ENCODE measurements at places on chromosomes 11 and 22.

GRCh38 chr11:810040-810567, 337 bp downstream of the RPLP2 start:
- no peak for DNase-seq

- no peak for DNase-seq
Measured at GRCh38 chr11:33452836-33453624, 195.8 kb downstream of the HIPK3 start.

GRCh38 chr11:125081098-125081798, 18.1 kb downstream of the SLC37A2 start:
- DNase-seq, result no peak

- no peak for DNase-seq
Measured at GRCh38 chr22:28505416-28506149, 174.1 kb downstream of the TTC28 start.

GRCh38 chr11:74773476-74773875, 24.8 kb downstream of the RNF169 start:
- no peak for DNase-seq

GRCh38 chr11:132691848-132692550, 840.3 kb downstream of the OPCML start:
- DNase-seq, result no peak

DNA sequence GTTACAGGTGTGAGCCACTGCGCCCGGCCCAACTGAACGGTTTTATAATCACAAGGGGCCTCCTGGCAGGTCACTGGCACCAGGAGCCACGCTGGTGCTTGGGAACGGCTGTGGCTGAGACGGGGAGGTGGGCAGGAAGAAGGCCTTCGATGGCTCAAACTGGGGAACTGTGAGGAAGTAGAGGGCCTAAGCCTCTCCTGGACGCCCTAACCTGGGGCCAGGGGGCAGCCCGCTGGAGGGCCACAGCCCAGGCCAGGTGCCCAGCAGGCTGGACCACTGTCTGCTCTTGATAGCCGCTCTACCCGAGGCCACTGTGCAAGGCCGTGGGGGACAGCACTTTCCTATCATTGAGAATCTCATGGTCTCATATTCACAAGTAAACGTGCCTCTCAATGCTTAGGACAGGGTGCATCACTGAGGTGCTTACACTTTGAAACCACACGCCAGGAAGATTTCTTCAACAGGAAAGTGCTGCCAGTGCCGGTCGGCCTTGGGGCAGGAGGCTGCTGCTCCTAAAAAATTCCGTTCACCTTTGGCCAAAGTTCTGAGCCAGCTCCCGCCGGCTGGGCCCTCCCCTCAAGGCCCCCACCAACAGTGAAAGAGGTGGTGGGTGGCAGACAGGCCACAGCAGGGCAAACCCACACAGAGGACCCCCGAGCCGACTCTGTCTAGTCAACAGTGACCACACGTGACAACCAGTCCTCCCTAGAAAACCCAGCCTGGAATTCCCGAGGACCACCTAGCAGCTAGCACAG, 7.2 kb downstream of the GATD1 start:
- no peak for DNase-seq

DNA sequence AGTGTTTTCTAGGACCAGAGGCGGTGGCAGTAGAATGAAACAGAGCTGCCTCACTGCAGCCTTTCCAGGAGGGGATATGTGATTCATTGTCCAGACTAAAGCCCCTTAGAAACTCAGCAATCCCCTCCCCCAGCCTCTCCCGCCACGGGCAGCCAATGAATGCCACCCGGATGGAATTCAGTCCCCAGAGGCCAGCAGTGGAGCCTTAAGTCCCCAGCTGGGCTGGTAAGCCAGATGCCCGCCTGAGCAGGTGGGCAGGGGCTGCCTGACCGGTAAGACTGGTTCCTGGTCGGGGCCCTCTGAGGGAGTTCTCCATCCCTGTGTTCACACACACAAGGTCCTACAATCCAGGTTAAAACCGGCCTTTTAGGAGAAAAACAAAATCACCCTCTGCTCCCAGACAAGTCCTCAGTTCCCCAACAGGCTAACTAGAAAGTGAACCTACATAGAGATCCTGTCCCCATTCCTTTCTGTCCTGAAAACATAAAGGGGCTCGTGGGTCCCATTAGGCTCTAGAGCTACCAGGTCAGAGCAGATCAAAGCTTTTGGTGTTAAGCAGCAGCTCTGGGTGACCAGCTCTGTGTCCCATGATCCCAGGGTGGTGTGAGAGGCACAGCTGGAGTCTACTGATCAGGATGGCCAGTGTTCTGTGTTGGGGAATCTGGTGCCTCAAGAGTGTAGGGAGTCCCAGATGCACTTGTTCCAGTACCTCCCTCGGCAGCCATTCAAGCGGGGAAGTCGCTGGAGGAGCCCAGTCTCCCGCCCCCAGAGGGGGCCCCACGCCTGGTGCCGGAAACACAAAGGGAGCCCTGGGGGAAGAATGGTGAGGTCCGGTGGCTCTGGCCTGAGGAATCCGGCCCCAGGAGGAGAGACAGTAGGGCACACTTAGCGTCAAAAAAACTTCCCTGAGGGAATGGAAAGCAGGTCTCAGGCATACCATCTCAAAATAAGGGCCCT, 2.6 kb downstream of the PATZ1 start:
- no peak for DNase-seq

DNA sequence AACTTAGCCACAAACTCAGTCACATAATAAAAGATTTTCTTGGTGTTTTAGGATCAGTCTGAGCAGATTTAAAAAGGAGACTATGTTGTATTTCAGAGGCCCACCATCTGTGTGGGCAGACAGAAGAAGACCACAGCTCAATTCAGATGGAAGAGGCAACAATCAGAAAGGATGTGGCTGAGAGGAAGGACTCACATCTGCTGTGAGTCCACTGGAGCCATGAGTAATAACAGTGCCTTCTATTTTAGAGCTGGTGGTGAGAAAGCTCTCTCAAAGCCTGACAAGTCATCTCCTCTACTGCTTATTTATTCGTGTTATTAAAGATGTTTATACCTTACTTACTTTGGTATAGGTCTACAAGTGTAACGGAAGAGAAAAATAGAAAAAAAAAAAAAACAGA, 357.2 kb downstream of the OPCML start:
- DNase-seq, result no peak

- no peak for DNase-seq
Measured at GRCh38 chr22:46090036-46090591, 60.2 kb upstream of the PPARA start.

- DNase-seq, result no peak
Measured at GRCh38 chr11:119572481-119573424, 149.8 kb upstream of the THY1 start.

GRCh38 chr11:64230171-64230984, at the start of gene DNAJC4:
DNAJC4 (plus strand) TSS chr11:64230548; CDS start chr11:64230855, 307 bp downstream.
- peak; percentile 89 for DNase-seq

DNA sequence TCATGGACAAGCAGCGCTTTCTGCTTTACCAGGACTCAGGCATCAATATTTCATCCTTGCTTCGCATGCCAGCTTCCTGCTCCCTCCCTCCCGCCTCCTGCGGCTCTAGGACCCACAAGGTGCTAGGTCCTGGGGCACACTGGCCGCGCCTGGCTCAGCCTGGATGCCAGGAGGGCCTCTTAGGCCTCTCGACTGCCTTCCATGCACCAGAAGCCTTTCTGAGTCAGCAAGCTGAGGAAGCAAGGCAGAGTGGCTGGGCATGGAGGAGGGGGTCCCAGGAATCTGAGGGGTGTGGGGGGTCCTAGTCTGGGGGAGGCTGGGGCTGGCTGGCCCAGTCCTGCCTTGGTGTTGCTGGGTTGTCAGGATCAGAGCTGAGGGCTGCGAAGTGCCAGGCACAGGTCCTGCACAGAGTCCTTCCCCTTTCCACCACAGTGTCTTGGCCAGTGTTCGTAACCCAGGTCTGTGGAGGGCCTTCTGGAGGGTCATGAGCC, 61.0 kb upstream of the THY1 start:
- no peak for DNase-seq

DNA sequence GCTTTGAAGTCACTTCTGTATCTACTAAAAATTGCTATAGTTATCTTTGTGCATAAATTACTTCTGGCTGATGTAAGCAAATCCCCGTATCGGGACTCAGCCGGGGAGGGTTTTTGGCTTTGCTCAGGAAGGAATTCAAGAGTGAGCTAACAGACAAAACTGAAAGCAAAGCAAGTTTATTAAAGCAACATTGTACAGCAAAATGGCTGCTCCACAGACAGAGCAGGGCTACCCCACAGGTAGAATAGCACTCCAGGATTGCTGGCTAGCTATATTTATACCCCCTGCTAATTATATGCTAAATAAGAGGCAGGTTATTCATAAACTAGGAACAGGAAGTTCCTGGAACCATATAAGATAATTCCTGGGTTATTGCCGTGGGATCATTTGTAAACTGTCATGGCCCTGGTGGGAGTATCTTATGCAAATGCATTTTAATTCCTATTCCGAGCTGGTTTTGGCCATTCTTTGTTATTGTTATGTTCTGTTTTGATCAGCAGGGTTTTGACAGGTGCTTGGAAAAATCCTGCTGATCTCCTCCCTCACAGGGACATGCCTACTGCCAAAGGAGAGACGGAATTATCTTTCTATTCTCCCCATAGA, 15.2 kb downstream of the MIF start:
- DNase-seq, result no peak

GRCh38 chr22:39490135-39490798, 11.8 kb upstream of the MIEF1 start:
- DNase-seq, result peak; percentile 88

DNA sequence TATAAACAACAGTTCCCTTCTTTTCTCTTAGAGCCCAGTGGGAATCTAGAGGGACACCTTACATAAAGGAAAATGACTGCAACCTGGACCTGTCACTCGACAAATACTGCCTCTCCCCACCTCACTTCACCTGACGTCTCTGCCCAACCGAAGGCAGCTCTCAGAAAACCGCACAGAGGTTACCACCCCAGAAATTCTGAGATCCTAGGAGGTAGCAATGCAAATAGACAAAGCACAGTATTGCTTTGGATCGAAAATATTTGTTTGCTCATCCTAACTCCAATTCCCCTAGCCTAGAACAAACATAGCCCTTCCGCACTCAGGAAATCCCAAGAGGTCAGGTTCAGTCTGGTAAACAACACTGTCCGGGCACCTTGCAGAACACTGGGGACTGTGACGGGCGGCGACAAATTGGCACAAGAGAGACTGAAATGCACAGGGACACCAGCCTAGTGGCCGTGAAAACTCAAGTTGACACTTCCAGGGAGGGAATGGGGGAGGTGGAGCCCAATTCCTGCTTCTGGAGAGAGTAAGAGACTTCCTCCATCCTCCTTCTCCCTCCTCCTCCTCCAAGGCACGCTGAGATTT, 420 bp upstream of the TRIM44 start:
- peak; percentile 47 for DNase-seq
